Eye (tissue), 1 donor: ENCODE measurements at places on chromosomes 4 and X.

DNA sequence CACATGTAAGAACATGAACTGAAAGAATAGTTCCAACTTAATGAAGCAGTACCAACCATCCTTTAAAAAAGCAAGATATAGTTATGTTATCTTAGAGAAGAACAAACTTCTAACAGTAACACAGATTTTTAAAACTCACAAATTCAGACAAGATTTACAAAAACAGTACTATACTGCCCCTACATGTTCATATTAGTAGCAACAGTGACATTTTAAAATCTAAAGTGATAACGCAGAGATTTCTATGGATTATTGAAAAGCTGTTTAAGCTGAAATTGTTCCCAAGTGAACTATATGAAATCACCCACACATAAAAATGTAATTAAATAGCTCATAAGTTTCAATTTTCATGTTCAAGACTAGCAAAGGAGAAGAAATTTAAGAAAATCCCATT lies 166.0 kb downstream of the FBXW7 start:
- DNase-seq: no peak

DNA sequence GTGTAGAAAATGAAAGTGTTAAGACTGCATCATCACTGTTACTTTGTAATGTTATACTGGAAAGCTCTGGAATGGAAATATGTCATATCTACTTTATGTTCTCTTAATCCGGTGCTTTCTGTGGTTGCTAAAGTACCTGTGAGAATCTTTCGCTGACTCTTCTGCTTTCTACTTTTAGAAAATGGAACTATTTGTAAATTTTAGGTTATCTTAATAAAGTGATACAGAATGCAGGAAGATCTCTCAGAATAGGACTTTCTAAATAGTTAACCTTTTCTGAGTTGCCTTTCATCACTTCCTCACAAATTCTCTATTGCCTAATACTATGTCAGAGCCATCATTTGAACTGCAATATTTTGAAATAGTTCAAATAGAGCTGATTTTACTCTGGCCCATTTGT lies 69.3 kb downstream of the BMP2K start:
- no peak for DNase-seq

GRCh38 chr4:44848466-44848865 lies 122.1 kb upstream of the GNPDA2 start:
- DNase-seq: no peak

- peak; percentile 15 for DNase-seq
Measured at GRCh38 chr4:106987311-106987710, 48.8 kb downstream of the DKK2 start.

GRCh38 chr4:77815636-77816035 lies 3.5 kb downstream of the CNOT6L start:
- DNase-seq: no peak

DNA sequence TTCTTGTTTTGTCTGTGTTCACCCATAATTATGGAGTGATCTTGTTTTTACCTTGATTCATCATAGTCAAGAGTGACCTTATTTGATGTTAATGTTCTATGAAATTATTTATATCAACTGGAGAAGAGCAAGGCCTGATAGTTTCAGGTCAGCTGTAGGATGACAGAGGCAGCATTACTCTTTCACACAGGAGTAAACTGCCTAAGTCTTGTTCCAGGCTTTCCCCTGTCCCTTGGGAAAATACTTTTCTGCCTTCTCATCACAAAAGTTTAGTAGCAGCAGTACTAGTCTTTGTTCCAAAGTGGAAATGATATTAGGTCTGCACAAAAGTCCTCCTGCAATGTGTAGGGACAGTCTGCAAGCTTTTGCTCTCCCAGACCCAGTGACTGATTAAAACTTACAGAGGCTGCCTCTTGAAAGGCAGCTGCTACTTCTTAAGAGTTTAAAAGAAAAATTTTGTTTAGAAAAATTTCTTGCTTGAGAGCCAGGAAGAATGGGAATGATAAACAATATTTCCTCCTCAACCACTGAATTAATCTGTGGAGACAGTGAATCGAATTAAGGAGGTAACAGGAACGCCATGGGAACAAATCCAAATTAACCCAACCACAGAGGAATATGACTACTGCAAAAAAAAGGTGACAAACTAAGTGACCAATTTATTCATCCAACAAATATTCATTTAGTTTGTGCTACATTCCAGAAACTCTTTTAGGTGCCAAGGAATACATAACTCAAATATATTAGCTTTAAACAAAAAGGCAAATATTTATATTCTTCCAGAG lies 991.4 kb upstream of the PABPC4L start:
- DNase-seq: peak; percentile 5

GRCh38 chr4:2102045-2102883 lies 43.1 kb downstream of the NAT8L start:
- no peak for DNase-seq

GRCh38 chr4:143538979-143539669 lies 25.6 kb downstream of the SMARCA5 start:
- DNase-seq: no peak

GRCh38 chrX:139518475-139518874 lies 12.1 kb upstream of the F9 start:
- no peak for DNase-seq

- no peak for DNase-seq
Measured at GRCh38 chr4:26218677-26219605, 101.9 kb upstream of the RBPJ start.

DNA sequence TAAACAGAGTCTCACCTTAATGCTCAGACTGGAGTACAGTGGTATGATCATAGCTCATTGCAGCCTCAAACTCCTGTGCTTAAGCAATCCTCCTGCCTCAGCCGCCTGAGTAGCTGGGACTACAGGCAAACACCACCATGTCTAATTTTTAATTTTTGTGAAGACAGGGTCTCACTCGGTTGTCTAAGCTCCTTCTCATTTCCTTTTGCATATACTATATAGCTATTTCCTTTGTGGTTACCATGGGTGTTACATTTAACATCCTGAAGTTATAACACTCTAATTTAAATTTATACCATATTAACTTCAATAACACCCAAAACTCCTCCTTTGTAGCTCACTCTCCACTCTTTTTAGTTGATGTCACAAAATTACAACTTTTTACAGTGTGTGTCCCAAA lies 114.3 kb downstream of the DCK start:
- no peak for DNase-seq

- DNase-seq: no peak
Measured at GRCh38 chr4:113694008-113694407, 67.5 kb downstream of the CAMK2D start.

- no peak for DNase-seq
Measured at GRCh38 chr4:11691236-11691635, 262.5 kb upstream of the HS3ST1 start.

DNA sequence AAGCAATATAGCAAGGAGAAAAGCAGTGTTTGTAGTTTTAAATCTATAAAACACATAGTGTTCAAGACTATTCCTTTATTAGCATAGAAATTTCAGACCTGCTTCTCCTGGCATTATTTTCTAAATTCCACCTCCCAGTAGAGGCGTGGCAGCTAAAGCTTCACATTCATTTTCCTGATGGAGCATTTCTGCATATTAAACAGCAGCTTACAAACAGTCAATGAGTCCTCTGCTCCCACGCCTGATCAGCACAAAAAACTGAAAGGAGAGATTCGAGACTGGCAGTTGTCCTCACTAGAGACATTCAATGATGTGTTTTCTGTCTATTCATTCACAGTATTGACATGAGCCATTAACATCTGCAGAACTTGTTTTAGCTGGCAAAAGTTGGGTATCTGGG lies 61.4 kb downstream of the SHISA3 start:
- no peak for DNase-seq

- peak; percentile 81 for DNase-seq
Measured at GRCh38 chr4:183098019-183098722, 886 bp upstream of the WWC2 start.

- DNase-seq: no peak
Measured at GRCh38 chr4:101039367-101039766, 308.0 kb downstream of the PPP3CA start.

- peak; percentile 52 for DNase-seq
Measured at GRCh38 chr4:33924239-33924638, 2320.1 kb downstream of the ARAP2 start.

GRCh38 chrX:38278682-38279081 lies 48.6 kb downstream of the RPGR start:
- no peak for DNase-seq

- DNase-seq: peak; percentile 79
Measured at GRCh38 chr4:51843309-51844152, 578 bp downstream of the DCUN1D4 start.

GRCh38 chr4:15132739-15133138 lies 130.5 kb downstream of the CPEB2 start:
- DNase-seq: no peak

GRCh38 chr4:108681321-108681809 lies 31.0 kb downstream of the OSTC start:
- no peak for DNase-seq

DNA sequence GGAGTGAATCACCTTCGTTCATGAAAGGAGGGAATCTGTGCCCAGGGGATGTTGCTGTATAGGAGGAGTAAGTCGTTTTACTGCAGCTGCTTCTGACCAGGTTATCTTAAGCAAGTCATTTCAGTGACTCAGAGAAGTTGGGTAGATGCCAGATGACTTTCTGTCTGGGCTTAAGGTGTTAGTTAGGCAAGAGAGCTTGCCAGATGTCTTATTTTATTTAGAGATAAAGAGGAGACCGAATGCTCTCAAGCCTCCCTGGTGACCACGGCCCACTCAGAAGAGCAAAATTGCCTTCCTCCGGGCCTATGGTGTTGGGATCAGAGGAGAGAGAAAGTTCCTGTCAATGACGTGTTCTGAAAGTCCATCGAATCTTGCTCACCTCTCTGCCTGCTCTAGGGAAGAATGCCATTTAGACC lies 16.3 kb upstream of the ZNF827 start:
- no peak for DNase-seq

DNA sequence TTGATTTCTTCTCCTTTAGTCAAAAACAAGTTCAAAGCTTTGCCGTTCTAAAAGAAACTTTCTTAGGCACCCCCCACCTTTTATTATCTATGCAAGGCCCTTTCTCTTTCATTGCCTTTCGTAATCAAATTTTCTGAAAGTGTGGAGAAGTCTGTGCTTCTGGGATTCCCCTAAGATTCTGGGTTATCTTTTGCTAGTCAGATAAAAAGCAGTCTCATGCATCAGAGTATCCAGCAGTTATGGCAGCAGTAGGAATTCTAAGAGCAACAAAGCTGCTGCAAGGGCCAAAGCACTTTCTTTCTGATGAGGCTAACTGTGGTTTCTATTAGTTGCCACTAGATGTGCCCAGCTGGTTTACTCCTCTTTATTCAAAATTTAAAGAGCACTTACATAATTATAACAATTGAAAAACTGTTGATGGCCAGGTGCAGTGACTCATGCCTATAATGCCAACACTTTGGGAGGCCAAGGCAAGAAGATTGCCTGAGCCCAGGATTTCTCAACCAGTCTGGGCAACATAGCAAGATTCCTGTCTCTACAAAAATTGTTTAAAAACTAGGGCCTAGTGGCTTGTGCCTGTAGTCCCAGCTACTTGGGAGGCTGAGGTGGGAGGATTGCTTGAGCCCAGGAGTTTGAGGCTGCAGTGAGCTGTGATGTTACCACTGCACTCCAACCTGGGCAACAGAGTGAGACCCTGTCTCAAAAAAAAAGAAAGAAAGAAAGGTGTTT lies 296.2 kb downstream of the PAPSS1 start:
- DNase-seq: no peak

- DNase-seq: peak; percentile 71
Measured at GRCh38 chr4:3765271-3766035, 732 bp upstream of the ADRA2C start.

GRCh38 chrX:10047133-10047532 lies 80.0 kb downstream of the CLDN34 start:
- no peak for DNase-seq

DNA sequence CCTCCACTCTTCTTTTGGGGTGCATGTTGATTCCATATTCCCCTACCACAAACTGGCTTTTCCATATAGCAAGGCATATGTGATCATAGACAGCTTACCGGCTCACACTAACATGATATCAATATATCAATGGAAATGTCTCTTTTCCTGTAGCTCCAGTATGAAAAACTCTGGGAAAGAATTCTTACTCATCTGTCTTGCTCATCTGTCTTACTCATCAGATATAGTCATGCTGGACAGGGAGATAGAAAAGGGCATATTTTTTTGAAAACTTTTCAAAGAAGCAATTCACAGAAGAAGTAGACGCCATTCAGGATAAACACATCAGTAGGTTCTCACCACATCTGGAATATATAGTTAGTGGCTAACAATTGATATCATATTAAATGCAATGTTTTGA lies 794.7 kb downstream of the RAB28 start:
- no peak for DNase-seq
